Globus pallidus (tissue), 1 donor: ENCODE measurements at places on chromosomes 4 and X.

DNA sequence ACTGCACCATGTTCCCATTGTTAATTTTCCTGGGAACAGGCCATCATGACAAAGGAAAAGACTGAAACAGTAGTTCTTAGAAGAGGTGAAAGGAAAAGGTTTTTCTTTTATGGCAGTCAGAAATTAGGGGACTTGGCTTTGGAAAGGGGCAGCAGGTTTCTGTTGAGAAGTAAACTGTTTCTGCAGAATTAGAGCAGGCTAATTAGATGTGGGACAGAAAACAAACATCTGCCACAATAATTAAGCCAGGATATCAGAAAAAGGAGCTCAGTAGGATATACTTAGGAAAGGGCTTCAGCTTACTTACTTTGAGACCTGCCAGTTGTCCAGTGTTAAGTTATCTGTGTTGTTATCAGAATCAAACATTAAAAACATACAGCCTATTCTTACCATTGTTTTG, 36.7 kb upstream of the STPG2 start:
- no peak for DNase-seq

DNA sequence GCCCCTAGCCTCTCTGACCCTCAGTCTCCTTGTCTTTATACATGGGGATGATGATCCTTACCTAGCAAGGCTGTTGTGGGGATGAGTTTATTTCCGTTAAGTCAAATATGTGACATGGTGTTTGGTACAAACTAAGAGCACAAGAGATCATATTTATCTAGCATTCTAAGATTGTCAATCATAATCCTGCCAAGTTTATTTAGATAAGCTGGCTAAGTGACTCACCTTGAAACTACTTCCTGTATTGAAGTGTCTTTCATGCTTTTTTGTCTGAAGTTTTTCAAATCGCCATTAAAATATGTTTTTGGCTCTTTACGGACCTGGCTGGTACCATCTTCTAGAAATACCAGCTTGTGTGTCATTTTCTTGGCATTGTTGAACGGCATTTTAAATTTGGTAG, 30.7 kb downstream of the MAP7D3 start:
- DNase-seq = no peak

- no peak for DNase-seq
Observed at GRCh38 chr4:7074426-7074825, 6.6 kb upstream of the GRPEL1 start.

DNA sequence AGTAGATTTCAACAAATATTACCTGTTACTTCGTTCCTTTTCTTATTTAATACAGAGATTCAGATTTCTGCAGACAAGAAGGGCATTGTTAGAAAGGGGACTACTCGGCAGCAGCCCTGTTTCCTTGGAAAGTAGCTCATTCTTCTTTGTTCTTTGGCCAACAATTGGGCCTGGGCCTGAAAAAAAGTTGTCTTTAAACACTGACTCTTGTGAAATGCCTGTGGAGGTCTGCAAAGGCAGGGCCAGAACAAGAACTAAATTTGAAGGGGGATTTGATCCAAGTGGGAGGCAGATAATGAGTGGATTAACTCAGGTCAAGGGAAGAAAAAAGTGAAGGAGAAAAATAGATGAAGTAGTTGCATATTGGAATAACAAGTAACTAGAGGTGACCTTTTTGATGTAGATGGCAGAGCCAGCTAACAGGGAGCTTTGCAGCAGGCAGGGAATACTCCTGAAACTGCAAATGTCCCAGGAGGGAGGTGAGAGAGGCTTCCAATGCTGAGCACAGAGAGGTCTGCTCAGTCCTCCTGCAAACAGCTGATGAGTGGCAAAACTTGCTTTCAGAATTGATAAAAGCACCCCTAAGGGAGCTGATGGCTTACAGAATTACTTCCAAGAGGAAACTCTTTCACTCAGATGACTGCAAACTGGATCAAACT, 393.2 kb upstream of the HS3ST1 start:
- DNase-seq = no peak

- DNase-seq = no peak
Observed at GRCh38 chr4:98249831-98250230, 11.4 kb upstream of the RAP1GDS1 start.

GRCh38 chr4:121164291-121164690, at the start of gene TNIP3:
Gene TNIP3, minus strand, starts transcription at chr4:121164321. Its CDS starts 196 bp downstream, at chr4:121164125.
- no peak for DNase-seq

- no peak for DNase-seq
Observed at GRCh38 chrX:19046343-19047215, 62.7 kb upstream of the PHKA2 start.

- no peak for DNase-seq
Observed at GRCh38 chr4:71625005-71625404, 158.9 kb downstream of the GC start.

DNA sequence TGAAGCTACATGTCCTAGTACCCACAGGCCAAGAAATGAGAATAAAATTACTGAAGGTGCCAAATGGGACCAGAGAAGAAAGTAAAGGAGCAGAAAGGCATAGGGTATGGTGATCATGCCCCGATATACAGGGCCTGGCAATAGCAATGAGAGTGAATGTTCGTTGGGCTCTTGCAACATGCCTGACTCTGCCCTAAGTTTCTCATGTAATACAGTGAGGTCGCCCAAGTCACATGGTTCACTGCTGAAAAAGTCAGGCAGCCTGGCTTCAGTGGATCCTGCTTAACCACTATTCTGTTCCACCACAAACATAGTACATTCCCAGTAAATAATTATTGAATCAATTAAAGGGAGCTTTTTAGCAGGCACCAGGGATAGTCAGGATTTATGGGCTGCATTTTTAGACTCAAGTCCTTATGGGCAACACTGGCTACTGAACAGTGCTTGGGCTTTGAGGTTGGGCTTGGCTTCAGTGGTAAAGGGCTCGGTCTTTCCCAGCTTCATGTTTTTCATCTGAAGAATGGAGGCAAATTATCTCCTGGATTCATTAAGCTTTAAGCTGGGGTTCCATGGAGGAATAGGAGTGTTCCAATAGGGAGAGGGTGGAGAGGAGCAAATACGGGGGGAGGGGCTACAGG, 67.1 kb upstream of the ZNF518B start:
- DNase-seq = no peak
